ENCODE measurements at places on chromosomes 4 and X.

DNA sequence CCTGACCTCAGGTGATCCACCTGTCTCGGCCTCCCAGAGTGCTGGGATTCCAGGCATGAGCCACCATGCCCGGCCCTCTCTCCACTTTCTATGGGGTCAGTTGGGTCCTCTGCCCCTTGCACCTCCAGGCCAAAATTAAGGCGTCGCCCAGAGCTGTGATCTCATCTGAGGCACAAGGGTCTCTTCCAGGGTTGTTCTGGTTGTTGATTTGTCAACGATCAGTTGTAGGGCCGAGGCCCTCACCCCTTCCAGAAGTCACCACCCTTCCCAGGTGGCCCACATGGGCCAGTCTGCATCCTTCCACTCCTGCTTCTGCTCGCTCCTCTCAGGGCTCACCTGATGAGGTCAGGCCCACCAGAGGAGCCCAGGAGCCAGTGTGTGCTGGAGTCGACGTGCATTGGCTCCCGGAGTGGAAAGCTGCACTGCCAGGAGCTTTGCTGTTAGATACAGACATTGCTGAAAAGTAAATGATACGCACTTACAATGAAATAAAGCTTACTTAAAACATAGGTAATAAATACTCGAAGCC, 14.3 kb upstream of the TMEM271 start:
- no peak for DNase-seq

- no peak for DNase-seq
These were observed 36.5 kb downstream of the TXLNG start for GRCh38 chrX:16822723-16823122.

GRCh38 chrX:106249706-106250379, 81.7 kb downstream of the PWWP3B start:
- DNase-seq, result no peak

DNA sequence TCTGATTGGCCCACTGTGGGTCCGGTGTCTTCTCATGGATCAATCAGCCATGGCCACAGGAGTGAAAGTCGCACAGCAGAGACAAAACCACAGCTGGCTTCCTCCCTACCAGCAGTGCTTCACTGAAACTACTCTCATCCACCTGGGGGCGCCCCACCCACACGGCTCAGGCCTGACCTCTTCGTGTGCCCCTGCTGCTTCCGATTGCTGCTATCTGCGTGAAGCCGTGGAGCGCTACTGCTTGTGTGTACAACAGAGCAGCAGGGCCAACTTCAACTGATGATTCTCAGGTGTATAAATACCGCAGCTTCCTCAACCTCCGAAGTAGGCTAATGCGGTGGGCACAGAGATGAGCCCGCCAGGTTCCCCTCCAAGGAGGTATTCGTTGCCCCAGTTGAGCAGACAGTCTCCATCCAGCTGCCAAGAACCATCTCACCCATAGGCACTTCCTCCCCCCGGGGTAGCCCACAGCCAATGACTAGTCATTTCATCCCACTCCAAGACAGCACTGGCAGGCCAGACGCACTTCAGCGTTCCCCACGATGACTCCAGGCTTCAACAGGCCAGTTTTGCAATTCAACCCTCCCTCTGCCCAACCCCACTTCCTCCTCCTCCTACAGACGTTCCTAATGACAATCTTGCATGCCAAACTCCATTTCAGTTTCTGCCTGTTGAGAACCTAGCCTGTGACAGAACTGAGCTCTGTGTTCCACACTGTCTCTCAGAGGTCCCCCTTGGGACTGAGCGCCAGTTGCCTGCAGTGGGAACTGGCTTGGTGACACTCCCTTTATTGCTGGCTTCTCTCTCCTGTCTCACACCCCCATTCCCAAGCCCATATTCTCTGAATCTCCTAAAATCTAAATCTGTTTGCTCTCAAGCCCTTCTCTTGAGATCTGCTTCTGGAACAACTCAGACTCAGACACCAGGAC, 41.3 kb upstream of the ATP6AP2 start:
- peak; percentile 37 for DNase-seq

- no peak for DNase-seq
These were observed 33.6 kb upstream of the RPL34 start for GRCh38 chr4:108586778-108587177.

DNA sequence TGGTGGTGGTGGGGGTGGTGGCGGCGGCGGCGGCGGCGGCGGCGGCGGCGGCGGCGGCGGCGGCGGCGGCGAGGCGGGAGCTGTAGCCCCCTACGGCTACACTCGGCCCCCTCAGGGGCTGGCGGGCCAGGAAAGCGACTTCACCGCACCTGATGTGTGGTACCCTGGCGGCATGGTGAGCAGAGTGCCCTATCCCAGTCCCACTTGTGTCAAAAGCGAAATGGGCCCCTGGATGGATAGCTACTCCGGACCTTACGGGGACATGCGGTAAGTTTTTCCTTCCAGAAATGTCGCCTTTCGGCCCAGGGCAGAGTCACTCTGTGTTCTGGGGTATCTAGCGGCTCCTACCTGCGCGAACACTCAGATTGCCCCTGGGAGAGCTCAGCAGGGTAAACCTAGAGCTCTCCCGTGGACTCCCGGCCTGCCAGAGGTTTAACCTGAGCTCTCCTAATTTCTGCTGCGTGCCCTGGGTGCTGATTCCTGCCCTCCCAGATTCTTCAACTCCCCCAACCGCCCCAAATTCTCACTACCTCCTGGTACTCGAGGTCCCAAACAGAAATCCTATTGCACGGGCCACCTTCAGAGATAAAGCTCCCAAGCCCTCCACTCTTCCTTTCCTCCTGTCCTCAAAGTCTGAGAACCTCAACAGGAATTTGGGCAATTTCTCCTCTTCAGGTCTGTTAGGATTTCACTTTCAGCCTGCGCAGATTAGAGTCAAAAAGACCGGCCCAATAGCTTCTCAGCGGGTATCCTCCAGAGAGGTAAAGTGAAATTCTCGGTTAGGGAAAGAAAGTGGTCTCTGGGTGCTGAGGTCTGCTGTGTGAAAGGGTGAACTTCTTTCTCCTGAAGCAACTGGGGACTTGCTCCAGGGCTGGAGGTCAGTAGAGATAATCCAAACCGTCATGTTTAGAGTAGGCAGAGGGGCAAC, 2.9 kb downstream of the AR start:
- no peak for DNase-seq

DNA sequence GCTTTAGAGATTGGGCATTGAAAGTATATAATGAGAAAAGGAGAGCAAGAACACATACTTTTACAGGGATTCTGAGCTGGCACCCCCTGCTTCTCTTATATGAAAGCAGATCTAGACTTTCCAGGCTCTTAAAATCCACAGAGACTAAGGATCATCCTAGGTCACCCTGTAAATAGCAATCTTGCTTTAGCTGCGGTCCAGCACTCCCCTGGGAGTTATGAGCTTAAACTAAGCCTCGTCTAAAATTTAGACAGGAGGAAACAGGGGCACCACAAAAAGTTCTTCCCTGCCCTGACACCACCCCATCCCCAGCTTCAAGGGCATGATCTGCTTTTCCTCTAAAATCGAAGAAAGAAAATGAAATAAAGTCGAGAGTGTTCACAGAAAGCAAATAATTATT, 143.3 kb upstream of the KCNIP4 start:
- no peak for DNase-seq

DNA sequence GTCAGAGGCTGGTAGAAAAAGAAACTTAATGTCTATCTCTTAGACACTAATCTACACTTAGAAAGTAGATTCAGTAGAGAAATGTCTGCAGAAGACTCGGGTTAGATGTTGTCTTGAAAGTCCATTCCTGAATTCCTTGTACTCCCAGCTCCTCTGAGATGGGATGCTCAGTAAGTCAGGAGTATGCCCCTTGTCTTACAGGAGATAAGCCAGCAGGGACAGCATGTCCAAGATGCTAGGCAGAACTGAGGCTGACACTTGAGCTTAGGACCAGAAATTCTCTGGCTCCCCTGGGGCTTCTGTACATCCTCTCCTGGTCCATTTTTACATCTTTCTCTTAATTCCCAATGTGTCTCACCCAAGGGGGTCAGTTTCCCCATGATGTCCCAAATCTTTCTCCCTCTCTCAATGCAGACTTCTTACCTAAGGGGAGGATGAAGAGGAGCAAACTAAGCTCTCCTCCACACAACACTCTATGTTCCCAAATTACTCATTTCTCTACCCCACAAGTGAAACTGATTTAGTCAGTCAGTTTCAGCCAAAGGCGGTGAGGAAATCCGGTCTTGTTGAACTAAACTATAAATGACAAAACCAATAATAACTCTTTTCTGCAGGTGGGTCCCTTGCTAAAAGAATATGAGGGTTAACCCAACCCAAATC, 558.2 kb upstream of the DIPK2B start:
- DNase-seq, result no peak

DNA sequence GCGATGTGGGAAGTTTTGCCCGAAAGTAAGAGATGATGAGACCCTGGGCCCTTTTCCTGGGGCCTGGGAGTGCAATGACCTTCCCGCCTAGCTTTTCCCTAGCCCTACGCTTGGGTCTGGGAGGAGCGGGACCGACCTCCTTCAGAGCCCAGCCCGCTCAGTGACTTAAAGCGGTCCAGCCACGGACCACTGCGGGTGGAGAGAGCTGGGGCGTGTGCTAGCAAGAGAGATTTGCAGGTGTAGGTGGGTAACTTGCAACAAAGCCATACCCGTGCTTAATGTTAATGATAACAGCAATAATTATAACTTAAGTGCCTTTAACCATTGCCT, 503 bp upstream of the PDE5A start:
- DNase-seq, result no peak

- DNase-seq, result no peak
These were observed 145.5 kb downstream of the PCDH7 start for GRCh38 chr4:30865691-30866090.

DNA sequence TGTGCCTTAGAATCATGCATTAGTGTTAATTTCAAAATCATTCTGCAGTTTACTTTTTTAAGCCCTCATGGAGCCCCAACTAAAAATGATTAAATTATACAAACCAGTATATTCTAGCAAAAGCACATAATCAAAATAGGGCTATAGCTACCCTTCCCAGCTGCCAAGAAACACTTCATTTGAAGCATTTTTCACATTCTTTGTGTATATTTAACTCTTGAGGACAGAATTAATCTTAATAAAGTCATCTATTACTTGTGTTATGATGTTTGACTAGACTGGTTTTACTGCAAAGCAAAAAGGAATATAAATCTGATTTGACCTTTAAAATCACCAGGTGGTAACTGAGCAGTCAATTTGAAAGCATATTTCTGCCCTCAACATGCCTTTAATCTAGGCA, 145.1 kb downstream of the PRDM5 start:
- no peak for DNase-seq

GRCh38 chr4:2289311-2289954, 27.5 kb upstream of the MXD4 start:
- DNase-seq, result no peak

GRCh38 chr4:30783751-30784150, 63.6 kb downstream of the PCDH7 start:
- DNase-seq, result no peak

DNA sequence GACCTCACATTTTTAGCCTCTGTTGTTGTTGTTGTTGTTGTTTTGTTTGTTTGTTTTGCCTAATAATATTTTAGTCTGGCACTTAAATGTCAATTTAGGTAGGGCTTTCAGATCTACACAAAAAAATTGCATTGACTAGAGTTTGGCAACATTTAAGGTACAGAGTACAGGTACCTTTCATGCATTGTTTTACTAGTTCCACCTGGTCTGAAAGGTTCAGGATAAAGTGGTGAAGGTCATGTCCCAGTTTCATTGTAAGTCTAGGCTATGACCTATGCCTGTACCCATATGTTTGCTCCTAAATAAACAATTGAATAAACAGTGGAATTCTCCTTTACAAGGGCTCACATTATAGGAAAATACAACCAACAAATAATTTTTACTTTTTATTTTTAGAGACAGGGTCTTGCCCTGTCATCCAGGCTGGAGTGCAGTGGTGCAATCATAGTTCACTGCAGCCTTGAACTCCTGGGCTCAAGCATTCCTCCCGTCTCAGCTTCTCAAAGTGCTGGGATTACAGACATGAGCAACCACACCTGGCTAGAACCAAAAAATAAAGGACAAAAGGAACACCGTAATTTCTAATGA, 13.8 kb downstream of the RNF128 start:
- no peak for DNase-seq

DNA sequence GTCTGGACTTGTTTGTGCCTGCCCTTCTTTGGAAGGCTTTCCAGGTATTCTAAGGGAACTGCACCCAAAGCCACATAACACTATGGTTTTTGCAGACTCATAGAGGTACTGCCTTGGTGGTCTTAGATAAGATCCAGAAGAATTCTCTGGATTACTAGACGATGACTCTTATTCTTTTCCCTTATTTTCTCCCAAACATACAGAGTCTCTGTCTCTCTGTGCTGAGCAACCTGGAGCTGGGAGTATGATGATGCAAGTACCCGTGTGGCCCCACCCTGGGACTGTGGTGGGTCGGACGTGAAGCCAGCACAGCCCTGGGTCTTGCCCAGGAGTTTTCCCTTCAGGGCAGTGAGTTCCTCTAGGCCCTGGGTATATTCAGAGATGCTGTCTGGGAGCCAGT, 1342.4 kb upstream of the TENM3 start:
- no peak for DNase-seq

GRCh38 chr4:38762560-38762959, 20.2 kb downstream of the TLR10 start:
- DNase-seq, result no peak

GRCh38 chrX:131279617-131280016, 9.5 kb downstream of the IGSF1 start:
- no peak for DNase-seq

GRCh38 chr4:178937130-178937529, 1494.9 kb upstream of the AGA start:
- no peak for DNase-seq

- no peak for DNase-seq
These were observed 323.6 kb upstream of the DIPK2B start for GRCh38 chrX:45524296-45524695.

DNA sequence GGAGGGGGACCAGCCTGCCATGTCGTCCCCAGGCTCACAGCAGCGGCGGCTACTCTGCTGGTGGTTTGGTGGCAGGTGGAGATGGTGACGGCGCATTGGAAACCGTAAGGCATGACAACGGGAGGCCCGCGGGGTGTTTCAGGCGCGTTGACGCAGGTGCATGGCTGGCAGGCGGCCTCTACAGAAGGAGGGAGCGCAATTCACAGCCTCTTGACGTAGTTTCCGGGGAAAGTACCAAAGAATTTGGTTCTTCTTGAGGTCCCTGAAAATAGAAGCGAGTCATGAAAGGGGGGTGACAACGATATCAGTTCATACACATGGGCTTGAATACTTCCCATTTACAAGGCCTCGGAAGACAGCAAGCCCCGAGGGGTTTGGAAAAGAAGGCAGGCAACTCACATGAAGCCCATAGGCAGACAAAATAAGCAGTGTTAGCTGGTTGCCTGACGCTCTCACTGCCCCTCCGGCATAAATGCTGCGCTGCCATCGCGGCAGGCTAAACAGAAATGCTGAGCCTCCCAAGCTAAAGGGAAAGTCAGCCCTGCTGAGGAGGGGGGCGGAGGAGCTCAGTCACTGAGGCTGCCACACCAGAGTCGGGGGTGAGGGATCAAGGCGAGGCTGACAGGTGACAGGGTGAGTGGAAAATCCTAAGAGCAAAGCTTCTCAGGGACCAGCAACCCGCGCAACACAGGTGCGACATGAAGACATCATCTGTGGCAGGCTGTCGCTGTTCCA, 52.3 kb upstream of the PDLIM3 start:
- peak; percentile 35 for DNase-seq

GRCh38 chrX:78321809-78322208, 5.6 kb downstream of the CYSLTR1 start:
- DNase-seq, result peak; percentile 9

GRCh38 chr4:49221209-49221608, 235.1 kb downstream of the CWH43 start:
- DNase-seq, result no peak

Measured in stimulated activated CD8-positive, alpha-beta memory T cell treated with anti-CD3 and anti-CD28 coated beads, Interleukin-12 subunit alpha, Interleukin-12 subunit beta, amount 100 ng/mL, for 1 hour (primary cell).